Frontal cortex (tissue), 4 donors: ENCODE measurements at places on chromosomes 1 and 21. TPM values are rescaled to one million over a fixed set of nuclear protein-coding genes. Genes with fewer than 3 reads are reported as not detected.
A peak's percentile ranks its signal among the peaks of the same experiment; 100 is the strongest.

DNA sequence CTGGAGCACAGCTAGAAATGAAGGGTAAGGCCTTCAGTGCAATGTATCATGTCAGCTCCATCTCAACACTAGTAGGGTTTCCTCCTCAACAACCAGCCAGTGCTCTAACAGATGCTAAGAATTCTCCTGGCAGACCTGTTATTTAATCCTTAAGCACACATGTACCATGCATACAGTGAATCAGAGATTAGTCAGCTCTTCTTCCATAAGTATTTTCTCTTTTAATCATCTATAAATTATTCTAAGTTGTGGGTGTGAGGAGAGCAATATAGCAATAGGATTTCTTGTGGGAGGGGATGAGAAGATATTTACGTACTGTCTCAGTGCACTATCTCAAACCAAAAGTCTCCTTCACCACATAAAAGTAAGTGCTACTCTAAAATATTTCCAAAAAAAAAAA is 95.3 kb downstream of the COP1 start:
- DNase-seq = no peak

- no peak for DNase-seq
Measured at GRCh38 chr1:153957744-153958110, 685 bp downstream of the CRTC2 start.

DNA sequence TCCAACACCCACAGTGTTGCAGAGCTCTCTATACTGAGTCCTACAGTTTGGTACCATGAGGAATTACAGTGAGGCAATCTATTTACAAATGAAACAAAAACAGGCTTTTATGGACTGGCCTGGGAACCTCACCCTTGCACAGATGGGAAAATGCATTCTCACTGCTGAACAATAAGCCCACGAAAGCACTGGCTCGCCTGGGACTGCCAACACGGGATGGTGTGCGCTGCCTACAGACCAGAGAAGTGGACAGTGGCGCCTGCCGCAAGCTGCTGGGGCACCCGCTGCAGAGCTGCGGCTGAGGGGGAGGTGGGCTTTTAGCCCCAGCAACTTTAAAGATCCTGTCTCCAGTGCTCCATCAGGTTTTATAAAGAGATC is 28.5 kb upstream of the ABCG1 start:
- peak; percentile 39 for DNase-seq

DNA sequence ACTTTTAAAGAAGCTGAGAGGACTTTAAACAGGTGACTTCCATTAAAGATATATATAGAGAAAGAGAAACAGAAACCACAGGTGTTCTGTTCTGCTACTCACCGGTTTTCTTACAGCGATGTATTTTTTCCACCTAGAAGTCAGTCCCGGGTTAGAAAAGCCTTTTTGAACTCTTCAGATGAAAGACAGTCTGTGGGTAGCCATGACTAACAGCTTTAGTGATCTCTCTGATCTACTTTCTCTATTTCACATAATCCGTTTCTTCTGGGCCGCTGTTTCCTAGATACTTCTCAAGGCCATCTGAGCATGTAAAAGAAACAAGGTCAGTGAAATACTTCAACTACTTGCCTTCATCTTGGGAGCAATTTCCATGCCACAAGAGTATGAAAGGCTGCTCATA is 25.1 kb downstream of the WDR64 start:
- DNase-seq = no peak

DENND2C gene
- 2.0 TPM for total RNA-seq
